Stimulated activated CD4-positive, alpha-beta T cell treated with anti-CD3 and anti-CD28 coated beads, Interleukin-2, amount 100 ng/mL, for 48 hours (primary cell): ENCODE measurements at places on chromosomes 1 and 21.

- no peak for DNase-seq
These were observed 86.2 kb downstream of the UBR4 start for GRCh38 chr1:19123837-19124236.

DNA sequence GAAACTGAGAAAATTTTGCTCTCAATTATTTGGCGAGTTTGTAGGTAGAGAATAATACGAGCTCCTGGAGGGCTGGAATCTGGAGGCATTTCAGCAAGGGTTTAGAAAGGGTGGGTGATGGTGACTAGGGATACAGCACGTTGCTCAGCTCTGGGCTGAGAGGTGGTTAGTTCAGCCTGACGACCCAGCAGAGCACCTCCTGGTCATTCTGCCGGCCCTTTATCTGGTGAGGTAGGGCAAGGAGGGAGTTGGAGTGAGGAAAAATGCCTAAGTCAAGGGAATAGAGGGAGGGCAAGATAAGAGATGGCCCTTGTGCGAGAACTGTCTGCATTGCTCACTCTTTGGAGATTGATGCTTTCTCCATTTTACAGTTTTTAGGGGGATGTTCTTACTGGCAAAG lies 19.1 kb downstream of the GALNT2 start:
- DNase-seq, result no peak

GRCh38 chr21:14968029-14968428 lies 96.8 kb downstream of the NRIP1 start:
- DNase-seq, result no peak

DNA sequence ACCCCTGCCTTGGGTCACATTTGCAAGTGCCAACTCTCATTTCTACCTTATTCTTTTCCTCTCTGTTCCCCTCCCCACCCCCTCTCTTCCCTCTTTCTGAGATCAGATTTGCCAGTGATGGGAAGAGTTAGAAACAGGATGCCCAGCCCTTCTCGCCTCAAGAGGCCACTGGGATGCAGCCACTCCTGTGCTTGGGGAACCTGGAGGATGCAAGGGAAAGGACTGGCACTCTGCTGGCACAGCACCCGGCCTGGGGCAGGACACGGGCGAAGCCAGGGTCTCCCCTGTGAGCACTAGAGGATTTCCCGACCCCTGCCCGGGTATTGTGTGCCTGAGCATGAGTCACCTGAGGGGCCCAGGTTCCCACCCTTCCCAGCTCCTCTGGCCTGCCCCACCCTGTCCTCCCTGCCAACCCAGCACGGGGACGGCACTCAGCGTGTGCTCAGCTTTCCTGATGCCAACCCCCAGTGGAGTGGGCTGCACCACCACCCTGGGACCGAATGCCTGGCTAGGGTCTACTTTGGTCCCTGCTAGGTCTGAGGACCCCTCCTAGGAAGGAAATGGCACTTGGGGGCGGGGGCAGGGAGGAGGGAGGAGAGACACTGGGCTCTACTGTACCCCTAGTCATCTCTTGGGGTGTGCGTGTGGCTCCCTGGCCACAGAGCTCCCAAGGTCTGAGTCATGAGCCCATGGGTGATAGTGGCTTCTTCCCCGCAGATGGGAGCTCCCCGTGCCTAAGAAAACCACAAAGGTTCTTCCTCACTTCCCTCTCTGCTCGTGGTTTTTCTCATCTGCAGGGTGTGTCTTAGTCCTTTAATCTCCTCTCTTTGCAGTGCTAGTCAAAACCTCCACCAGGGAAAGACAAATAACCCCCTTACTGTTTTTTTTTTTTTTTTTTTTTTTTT lies 12.4 kb downstream of the LMNA start:
- peak; percentile 67 for DNase-seq

DNA sequence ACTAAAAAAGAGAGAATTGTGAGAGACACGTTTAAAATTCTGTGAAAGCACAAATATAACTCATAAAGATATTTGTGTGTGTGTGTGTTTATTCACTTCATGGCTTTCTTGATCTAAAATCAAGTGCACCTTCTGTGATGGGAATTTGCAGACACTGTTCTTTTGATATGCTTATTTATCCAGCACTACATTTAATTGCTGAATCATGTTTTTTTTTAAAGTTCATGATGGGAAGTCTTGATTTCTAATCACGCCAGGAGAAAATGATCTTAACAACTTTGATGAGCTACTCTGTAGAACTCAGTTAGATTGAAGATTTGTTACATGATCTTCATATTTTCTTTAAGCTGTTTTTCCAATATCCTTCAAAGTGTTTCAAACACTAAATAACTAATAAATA lies 35.0 kb downstream of the KCNT2 start:
- DNase-seq, result no peak

DNA sequence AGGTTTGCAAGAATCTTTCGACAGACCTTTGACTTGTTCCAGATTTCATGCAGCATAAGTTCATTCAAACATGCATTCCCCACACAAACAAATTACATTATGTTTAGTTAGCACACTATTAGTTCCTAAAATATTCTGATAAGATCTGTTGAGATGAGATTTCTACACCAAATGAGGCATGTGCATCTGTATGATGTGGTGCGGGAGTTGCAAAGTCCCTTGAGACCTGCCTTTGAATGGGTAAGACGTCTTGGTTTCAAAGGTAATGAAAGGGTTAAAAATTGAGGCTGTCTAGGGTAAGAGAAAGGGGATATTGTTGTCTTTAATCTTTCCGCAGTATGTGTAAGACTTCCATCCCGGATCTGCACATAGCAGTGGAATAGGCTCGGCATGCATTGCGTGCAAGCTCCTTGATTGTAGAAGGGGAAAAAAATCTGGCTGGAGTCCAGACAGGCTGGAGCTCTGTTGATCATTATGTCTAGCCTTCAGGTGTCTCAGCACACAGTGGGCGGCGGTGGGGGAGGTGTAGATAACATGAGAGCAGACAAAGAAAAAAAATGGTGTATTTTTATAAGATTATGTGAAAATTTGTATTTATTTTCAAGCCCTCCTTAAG lies 296.6 kb downstream of the PTPRC start:
- DNase-seq, result peak; percentile 35

GRCh38 chr1:100524355-100524754 lies 13.6 kb upstream of the GPR88 start:
- DNase-seq, result no peak

- peak; percentile 42 for DNase-seq
These were observed at the start of gene OLIG1 for GRCh38 chr21:33069994-33070743. OLIG1 (plus strand) TSS chr21:33070141; CDS start chr21:33070247, 106 bp downstream.

DNA sequence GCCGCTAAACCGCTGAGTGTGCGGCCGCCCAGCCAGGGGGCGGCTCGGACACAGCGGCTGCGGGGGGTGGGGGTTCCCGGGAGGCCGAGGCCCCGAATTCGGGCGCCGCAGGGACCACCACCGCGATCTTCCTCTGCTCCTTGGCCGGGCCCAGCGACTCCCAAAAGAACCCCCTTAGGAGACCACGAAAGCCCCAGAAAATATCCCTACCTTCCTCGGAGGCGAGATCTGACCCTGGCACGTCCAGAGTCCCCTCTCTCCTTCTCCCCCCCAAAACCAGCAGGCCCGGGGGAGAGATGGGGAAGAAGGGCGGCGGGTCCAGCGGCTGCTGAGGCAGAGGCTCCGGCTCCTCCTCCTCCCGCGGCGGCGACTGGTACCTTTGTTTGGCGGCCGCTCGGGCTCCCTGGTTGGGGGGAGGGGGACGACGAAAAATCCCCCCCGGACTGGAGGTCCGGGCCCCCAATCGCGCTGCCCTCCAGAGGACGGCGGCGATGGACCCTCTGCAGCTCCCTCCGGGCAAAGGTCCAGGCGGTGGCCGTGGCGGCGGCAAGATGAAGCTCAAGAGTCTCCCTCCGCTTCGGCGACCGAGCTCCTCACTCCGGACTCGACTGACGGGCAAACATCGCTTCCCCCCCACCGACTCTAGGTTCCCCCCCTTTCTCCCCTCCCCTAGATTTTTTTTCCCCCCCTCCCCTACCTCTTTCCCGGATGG lies at the start of gene ARID4B:
Gene ARID4B (minus strand): TSS at position 621 of the 712 bp plus-strand sequence. CDS start 1,260 bp downstream, outside the sequence.
- no peak for DNase-seq

- no peak for DNase-seq
These were observed at the start of gene WNT4 for GRCh38 chr1:22143065-22144033. WNT4 (minus strand) TSS chr1:22143097; CDS start chr1:22142922, 175 bp downstream.

DNA sequence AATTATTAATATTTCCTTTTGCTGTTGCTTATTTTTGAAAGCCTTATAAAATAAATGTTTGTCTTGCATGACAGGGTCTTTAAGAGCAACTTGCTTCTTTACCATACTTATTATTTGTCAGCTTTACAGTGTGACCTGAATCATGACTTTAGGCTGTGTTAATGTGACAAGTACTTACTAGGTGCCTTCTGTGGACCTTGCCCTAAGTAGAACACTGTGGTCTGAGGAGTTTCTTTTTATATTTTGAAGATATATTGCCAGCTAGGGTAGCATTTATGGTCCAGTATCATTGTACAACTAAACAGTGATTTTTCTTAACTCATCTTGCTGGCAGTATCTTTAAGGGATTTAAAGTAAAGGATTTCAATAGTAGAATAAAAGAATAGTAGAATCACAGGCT lies 45.4 kb upstream of the LAMC2 start:
- no peak for DNase-seq

- no peak for DNase-seq
These were observed 26.1 kb downstream of the FABP3 start for GRCh38 chr1:31346785-31347184.

DNA sequence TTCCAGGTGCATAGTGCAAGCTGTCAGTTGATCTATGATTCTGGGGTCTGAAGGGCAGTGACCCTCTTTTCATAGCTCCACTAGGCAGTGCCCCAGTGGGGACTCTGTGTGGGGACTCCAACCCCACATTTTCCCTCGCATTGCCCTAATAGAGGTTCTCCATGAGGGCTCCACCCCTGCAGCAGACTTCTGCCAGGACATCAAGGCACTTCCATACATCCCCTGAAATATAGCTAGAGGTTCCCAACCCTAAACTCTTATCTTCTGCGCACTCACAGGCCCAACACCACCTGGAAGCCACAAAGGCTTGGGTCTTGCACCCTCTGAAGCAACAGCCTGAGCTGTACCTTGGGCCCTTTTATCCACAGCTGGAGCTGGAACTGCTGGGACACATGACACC lies 65.7 kb upstream of the PKN2 start:
- DNase-seq, result no peak

GRCh38 chr1:215957663-215958062 lies 390.6 kb downstream of the KCTD3 start:
- no peak for DNase-seq

- DNase-seq, result no peak
These were observed 424.4 kb upstream of the NFIA start for GRCh38 chr1:60657926-60658325.

GRCh38 chr1:115036814-115037507 lies 7.3 kb downstream of the TSHB start:
- DNase-seq, result no peak

- no peak for DNase-seq
These were observed 6.5 kb upstream of the ALX3 start for GRCh38 chr1:110076789-110077500.

- DNase-seq, result no peak
These were observed 508.6 kb downstream of the RWDD3 start for GRCh38 chr1:95742591-95743089.

DNA sequence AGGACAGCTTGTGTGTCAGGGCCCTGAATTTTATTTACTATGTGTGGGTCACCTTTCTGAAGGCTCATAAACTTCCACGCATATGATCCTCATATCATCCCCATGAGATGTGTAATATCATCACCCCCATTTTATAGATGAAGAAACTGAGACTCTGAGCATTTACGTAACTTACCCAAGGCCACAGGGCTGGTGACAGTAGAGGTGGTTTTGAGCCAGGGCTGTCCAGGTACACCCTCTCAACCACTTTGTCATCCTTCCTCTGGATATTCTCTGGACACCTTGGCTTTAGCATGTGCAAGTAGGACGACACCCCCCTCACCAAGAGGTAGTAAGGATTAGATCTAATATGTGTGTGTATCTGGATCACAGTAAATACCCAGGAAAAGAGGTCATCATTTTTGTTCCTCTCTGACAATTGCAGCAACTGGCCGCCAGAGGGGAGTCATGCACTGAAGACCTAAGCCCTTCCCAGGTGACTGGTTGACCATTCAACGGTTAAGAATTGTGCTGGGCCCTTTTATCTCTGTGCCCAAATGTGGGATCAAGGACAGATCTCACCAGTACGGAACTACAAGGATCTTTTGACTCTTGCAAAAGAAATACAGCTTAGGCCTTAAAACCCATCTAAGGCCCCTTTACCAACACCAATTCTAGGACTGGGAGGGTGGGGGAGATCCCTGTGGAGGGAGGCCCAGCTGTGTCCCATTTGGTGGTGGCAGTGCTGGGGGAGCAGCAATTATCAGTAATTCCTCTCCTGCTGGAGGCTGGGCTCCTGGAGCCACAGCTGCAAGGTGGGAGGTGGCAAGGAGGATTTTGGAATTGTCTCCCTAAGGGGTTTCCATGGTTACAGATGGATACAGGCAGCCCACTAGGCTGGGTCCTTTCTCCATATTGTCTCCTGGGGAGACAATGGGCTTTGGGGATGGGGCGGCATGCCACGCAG lies 13.7 kb upstream of the E2F2 start:
- DNase-seq, result peak; percentile 75

GRCh38 chr1:109890115-109890953 lies 20.3 kb upstream of the CSF1 start:
- peak; percentile 51 for DNase-seq

- DNase-seq, result no peak
These were observed 7.6 kb upstream of the C1QA start for GRCh38 chr1:22628698-22629444.

GRCh38 chr21:25862112-25862511 lies 127.3 kb downstream of the GABPA start:
- no peak for DNase-seq

GRCh38 chr1:28740118-28740517 lies 3.4 kb downstream of the YTHDF2 start:
- DNase-seq, result no peak

DNA sequence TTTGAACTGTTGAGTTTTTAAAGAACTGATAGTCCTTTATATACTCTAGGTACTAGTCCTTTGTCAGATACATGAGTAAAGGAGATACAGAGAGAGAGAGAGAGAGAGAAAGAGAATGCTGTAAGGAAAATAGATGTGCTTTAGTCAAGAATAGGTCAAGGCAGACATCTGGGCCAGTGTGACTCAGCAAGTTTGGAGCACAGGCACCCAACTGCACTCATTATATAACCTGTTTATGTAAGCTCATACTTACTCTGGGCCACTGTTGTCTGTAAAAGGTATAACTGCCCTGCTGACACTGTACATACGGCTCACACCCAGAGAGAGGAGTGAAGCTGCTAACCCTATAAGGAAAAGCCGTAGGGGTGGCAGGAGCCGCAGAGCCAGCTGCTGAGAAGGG lies 32.2 kb upstream of the AKT3 start:
- no peak for DNase-seq

DNA sequence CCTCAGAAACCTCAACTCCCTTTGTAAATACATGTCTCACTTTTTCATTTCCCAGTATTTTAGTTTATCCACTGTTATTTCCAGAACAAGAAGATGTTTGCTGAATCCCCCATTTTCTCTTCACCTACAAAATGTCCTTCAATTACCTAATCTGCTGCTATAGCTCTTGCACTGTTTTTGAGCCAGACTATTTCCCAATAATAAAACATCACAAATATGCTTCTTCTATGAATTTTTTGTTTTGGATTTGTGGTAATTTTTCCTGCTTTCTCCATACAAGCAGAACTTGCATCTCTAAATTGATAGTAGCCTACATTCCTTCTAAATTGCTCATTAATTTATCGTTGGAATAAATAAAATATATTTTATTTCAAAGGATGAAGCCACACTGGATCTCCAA lies 199.6 kb upstream of the C1orf87 start:
- DNase-seq, result no peak

GRCh38 chr1:38044221-38045215 lies 2.1 kb downstream of the POU3F1 start:
- no peak for DNase-seq
